ENCODE measurements at places on chromosomes 2 and 18.
A peak's percentile ranks its signal among the peaks of the same experiment; 100 is the strongest.

- DNase-seq = no peak
Measured at GRCh38 chr18:59505356-59505755, 146.3 kb upstream of the LMAN1 start.

DNA sequence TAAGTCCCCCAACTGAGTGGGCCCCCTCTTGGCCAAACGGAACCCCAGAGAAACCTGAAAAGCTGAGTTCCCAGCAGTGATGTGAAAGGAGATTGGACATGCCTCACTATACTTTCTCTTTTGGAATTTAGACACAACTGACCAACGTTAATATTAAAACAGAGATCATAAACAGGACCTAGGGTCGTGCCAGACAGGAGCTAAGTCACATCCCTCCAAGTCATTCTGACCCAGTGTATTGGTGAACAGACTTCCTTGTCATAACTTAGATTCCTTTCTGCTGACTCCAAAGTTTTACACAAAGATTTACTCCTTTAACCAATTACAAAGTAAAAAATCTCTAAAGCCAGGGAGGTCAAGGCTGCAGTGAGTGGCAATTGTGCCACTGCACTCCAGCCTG lies 46.9 kb downstream of the UXS1 start:
- no peak for DNase-seq

DNA sequence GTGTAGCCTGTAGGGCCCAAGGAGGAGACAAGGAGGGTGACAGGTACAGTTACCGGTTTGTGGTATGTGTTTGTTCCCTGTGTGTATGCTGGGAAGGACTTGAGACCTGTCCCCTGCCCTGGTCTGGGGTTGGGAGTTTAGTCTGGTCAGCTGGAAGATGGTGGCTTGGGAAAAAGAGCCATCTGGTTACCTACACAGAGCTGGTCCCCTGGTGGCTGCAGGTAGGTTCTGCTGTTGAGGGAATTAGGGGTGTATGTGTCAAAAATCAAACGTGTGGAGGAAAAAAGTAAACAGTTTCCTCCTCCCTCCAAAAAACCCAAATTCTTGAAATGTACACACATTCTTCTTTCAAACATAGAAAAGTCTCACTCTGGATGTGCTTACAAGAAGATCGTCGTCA lies 24.3 kb downstream of the PTMA start:
- no peak for DNase-seq

DNA sequence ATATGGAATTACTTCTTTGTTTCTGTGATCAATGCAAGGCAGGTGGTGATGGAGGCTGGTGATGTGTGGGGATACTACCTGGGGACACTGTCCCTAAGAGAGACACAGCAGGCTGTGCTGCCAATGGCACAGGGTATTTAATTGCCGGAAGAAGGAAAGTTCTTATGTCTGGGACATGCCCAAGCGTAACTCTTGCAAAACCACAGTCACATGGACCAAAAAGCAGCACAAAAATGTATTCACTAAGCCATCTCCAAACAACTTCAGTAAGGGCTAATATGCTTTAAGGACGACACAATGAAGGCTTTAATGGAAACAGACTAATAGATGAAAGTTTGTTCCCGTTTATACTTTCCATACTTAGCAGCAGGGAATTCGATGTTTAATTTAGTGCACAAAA lies 49.7 kb upstream of the AP1S3 start:
- no peak for DNase-seq

- no peak for DNase-seq
Measured at GRCh38 chr2:46578961-46579360, 99.6 kb downstream of the TMEM247 start.

DNA sequence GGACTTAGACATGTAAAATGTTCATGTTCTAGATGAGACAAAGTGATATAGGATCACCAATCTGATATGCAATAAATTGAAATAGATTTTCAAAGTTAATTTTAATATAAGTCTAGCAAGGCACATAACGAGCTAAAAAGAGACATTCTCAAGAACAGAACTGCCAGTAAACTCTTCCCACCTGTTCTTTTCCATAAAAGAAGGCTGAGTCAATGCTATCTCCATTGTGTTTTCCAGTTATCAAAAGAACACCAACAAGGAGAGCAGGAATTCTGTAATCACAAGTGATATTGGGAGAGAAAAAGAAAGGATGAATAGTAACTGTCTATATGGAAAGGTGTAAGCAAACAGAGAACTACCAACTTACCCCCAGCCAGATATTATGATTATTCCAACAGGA lies 25.6 kb downstream of the GPR155 start:
- DNase-seq = no peak

GRCh38 chr18:58391231-58391825 lies 237.6 kb downstream of the ALPK2 start:
- no peak for DNase-seq

DNA sequence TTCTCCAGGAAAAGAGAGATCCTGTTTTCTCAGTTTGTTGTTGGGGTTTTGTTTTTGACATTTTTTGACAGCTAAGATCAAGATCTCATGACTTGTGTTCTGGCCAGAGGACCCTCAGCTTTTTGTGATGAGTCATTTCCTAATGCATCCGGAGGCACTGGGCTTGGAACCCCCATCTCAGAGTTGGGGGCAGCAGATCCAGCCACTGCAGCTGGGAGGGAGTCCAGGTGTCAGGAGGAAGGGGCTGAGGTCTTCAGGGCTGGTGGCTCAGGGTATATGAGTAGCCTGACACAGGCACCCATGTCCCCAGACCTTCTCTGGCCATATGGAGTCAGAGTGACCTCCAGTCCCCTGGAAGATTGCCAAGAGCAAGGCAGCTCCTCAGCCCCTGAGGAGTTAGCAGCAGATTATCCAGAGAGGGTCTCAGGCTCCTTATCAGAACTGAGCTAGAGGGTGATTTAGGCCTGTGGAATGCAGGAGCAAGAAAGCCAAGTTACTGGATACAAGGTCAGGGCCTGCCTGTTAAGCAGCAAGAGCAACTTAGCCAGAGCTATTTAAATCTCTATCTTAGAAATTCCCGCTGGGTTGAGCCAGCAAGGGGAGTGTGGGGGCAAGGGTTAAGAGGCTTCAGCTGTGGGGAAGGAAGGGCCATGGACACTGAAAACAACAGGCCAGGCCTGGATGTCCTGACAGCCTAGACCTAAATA lies 62.4 kb downstream of the TANC1 start:
- no peak for DNase-seq

DNA sequence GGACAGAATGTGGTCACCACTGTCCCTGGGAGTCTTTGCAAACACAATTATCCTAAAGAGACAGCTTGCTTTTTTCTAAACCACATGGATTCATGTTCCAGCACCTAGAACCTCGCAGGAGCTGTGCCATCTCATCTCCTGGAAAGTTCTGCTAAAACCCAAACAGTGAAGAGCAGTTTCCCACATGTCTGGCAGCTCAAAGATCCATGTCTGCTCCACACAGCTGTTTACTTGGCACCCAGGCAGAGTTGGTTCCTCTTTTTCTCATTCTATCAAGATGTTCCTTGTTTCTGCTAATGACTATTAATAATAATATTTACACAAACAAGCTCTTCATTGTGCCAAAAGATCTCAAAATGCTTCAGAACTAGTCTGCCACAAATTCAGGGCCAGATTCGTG lies 30.1 kb upstream of the PID1 start:
- DNase-seq = no peak

DNA sequence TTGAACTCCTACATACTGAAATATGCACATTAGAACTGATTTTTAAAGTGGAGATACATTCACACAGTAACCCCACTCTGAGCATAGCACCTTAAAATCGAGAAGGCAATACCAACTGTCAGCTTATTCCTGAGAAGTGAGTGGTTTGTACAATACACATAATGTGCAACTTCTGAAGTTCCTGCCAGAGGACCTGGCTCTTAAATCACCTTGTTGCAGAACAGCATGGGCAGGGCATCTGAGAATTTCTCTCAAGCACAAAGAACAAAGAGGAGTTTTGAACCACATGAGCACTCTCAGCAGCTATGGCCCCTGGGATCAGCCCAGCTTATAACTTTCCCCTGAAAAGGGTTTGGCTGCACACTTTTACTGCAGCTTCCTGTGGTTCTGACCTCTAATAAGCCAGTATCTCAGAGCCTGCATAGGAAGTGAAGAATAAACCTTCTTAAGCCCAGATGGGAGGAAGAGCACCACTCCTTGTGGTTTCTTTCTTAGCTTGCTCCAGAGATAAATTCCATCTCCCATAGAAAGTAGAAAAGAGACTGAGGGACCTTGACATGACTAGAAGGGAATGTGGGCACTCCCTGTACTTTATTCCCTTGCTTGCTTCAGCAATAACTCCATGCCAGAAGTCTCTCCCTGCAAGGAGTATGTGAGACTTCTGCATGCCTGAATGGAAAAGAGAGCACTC lies 862.3 kb downstream of the SUCLG1 start:
- DNase-seq = no peak

DNA sequence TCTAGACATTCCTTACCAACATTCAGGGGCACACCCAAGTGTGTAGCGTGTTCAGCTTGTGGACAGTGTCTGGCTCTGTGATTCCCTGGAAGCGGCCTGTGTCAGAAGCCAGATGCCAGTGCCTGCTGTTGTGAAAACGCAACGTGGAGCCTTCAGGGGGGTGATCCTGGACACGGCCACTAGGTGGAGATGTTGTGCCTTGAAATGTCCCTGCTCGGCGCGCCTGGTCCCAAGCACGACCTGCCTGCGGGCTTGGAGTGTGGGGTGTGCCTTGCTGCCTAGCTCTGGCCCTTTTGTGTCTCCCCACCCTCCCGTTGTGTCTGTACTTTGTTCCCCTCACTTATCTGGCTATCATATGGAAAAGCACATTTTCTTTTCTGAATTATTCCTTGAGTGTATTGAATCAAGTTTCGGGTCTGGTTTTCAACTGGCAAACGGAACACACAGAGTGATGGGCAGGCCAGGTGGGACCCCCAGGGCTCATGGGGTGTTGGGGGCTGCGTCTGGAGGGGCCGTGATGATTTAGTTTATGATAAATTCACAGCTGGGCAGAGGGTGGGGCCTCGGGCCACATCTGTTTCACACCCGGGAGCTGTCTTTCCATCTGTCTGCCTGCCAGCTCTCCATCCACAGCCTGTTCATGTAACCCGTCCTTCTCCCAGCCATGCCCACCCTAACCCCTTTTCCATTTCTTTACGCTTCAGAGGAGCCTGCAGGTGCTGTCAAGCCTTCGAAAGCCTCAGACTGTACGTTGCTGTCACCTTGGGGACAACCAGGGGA lies 95.5 kb downstream of the DYSF start:
- DNase-seq = peak; percentile 43

DNA sequence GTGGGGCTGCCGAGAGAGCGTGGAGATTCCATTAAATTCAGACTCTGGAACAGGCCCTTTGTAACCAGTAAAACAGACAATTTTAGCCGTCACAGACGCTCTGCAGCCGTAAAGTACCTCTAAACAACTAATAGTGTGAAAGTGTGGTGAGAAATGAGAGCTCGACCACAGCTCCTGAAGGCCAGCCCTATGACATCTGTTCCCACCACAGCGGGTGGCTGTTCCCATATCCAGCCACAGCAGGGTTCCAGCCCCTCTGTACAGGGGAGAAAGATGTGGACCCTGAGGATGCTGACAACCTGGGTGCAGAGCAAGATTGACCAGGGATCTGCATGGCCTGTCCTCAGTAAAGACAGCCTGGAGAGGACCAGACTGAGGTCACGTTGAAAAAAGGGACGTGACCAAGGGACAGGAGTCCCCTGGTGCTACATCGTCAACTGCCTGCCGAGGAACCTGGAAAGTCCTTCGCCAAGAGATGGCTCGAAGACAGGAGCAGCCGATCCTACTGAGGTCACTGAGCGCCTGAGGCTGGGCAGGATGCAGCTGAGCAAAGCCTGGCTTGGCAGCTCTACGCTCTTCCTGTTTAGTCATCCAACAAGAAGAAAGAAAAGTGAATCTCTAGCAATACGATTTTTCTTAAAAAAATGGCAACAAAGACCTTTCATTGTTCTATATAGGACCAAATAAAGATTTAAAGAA lies 831.7 kb downstream of the RNF144A start:
- no peak for DNase-seq
